Heart left ventricle (tissue), 16 donors: ENCODE measurements at places on chromosomes 2 and 18. TPM values are rescaled to one million over a fixed set of nuclear protein-coding genes. Genes with fewer than 3 reads are reported as not detected.

Gene EPB41L5
- total RNA-seq, result 13.4 TPM

GRCh38 chr18:39773646-39774045, 2181.4 kb upstream of the PIK3C3 start:
- DNase-seq, result no peak

GRCh38 chr2:26626606-26627005, 14.6 kb downstream of the CIB4 start:
- no peak for DNase-seq

Gene ALK
- total RNA-seq, result 0.16 TPM

DNA sequence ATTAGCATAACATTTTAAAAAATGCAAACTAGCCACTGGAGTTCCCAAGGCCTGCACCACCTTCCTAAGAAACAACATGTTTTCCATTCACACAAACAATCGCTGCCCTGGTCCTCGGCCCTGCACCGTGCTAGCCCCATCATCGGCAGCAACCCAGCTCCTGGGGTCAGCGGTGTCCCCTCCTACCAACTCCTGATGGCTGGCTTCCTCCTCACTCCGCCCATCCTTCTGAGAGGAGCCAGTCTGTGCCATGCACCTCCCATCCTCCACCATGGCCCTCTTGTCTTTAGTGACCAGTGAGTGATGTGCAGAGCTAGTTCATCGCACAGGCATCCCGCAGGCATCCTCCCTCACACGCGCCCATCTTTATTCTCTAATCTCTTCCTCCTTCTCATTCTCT, 81.9 kb downstream of the LONRF2 start:
- DNase-seq, result no peak

DNA sequence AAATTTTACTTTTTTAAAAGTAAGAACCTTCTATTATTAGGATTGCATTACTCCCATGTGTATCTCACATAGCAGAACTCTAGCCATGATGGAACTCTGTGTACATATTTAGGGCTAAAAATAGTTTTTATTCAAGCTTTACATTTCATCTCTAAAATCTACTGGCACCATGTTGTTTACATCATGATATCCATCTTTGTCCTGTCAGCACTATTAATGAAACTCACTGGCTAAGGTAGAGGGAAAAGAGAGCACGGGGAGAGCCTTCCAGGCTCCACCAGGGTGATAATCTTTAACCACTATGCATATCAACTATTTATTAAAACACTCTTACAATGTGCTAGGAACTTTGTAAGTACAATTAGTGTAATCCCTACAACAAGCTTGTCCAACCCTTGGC, 34.7 kb downstream of the RAD51AP2 start:
- DNase-seq, result no peak

Gene C2orf78
- not detected for total RNA-seq

GRCh38 chr2:240130393-240131195, 5.5 kb downstream of the COPS9 start:
- no peak for DNase-seq

Gene PGAP1
- 8.4 TPM for total RNA-seq

DNA sequence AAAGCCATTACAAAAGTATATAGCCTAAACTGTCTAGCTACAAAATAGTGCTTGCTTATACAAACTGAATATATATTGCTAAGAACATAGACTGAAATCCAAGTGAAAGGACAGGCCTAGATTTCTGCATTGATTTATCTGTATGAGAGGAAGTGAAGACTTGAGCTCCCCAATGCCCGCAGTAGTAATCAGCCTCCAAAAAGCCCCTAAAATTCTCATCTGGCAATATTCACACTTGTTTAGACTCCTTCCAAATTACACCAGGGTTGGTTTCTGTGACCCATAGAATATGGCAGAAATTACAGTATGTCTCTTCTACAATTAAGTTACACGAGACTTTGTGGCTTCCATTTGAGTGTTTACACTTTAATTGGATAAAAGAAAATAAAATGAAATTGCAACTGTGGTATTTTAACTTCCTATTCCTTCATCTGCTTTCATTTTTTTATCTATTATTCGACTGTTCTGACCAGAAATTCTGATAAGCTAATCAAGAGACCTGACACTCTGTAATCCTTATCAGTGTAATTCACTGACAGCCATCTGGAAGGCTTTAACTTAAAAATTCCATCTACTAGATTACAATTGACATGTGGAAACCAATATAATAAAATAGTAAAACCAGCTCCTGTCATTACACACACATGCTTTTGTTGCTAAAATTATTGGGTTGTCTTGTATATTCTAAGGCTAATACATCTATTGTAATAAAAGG, 21.1 kb downstream of the ABCB11 start:
- DNase-seq, result no peak

DNA sequence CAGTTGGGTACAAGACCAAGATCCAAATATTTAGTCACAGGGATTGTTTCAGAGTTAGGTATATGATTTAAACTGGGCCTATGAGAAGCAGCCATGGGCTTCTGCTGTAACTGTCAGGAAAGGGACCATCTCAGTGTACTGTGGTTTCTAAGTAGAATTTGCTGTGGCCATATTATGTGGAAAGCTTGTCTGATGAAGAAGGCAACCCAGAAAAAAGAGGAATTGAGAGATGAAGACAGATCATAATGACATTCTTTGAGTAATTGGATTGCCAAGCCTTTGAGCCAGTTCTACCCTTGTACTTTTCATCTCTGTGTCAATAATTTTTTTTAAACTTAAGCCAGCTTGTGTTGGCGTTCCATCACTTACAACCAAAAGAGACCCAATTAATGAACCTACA, 259.6 kb downstream of the NUP35 start:
- DNase-seq, result no peak

GRCh38 chr2:234596696-234597575, 100.1 kb upstream of the ARL4C start:
- no peak for DNase-seq

DNA sequence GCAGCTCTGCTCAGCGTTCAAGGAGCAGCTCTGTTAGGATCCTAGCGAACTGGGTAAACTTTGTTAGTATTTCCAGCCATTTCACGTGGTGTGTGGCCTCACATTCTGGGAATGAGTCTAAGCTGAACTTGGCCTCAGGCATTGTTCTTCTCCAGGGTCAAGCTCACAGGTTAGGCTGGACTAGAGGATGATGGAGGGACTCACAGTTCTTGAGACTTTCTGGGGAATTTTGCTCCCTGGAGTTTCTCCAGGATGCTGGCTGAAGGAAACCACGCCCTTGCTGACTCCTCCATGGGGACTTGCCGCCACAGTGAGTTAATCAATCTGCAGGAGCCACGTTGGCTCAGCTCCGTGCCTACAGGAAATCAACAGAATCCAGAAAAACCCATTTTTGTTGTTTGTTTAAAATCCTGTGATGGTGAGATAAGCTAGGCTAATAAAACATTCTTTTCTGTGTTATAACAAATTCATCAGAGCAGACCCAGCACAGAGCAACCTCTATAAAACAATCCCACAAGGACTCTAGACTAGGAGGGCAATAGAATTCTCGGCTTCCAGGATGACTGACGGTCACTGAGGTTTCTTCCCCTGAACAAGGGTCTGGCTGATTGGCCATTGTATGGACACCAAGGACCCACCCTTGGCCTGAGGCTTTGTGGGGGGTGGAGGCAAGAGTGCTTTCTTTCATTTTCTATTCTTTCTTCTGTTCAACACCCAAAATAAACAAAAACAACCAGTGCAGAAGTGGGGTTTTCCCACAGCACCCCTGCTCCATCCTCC, 12.6 kb downstream of the CNDP1 start:
- DNase-seq, result peak; percentile 77

Gene IL1B
- not detected for total RNA-seq

Gene CAPN14
- total RNA-seq, result 0.12 TPM

DNA sequence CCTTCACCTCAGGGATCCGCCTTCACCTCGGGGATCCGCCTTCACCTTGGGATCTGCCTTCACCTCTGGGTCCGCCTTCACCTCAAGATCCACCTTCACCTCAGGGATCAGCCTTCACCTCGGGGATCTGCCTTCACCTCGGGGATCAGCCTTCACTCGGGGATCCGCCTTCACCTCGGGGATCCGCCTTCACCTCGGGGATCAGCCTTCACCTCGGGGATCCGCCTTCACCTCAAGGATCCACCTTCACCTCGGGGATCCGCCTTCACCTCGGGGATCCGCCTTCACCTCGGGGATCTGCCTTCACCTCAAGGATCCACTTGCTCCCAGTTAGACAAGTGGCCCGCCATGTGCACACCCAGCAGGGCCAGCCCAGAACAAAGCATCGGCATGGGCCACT, 7.3 kb downstream of the KIF1A start:
- peak; percentile 54 for DNase-seq

GRCh38 chr18:43702399-43702798, 425.1 kb upstream of the SYT4 start:
- DNase-seq, result no peak

Gene LYG2
- total RNA-seq, result not detected

Gene SPP2
- not detected for total RNA-seq

DNA sequence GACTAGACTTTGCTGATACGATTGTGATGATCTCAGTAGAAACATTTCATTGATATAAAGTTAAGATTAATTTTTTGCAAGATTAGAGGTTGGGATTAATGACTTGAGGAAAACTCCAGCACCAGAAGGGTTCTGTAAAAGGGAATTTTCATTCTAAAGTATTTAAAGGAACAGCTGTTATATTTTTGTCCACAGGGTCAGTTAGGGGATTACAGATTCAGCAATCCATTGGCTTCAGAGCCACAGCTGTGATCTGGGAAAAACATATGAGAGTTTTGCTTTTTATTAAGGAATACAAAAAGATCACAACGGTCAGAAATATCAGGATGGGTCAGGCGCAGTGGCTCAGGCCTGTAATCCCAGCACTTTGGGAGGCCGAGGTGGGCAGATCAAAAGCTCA, 19.6 kb upstream of the REV1 start:
- no peak for DNase-seq

GRCh38 chr18:5250603-5251002, 44.9 kb downstream of the ZBTB14 start:
- no peak for DNase-seq

Gene GALNT13
- total RNA-seq, result 0.30 TPM

Gene MARCHF7
- total RNA-seq, result 84.4 TPM

DNA sequence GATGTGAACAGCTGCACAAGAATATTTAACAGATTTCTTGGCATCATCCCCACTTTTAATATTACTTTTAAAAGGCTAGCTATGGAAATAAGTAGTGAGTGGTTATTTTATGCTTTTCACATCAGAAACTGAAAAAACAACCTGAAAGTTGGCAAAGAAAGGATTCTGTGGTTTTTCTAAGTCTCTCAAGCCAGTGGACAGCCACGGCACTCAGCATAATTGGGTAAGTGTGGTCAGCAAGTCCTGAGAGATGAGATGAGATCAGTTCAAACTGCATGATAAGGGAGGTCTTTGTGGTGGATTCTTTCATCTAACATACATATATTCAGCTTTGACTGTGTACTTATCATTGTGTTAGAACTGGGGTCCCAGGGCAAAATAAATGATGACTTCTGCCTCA, 105.2 kb downstream of the LYPD6B start:
- no peak for DNase-seq

GRCh38 chr2:154740361-154740760, 41.9 kb downstream of the KCNJ3 start:
- no peak for DNase-seq

DNA sequence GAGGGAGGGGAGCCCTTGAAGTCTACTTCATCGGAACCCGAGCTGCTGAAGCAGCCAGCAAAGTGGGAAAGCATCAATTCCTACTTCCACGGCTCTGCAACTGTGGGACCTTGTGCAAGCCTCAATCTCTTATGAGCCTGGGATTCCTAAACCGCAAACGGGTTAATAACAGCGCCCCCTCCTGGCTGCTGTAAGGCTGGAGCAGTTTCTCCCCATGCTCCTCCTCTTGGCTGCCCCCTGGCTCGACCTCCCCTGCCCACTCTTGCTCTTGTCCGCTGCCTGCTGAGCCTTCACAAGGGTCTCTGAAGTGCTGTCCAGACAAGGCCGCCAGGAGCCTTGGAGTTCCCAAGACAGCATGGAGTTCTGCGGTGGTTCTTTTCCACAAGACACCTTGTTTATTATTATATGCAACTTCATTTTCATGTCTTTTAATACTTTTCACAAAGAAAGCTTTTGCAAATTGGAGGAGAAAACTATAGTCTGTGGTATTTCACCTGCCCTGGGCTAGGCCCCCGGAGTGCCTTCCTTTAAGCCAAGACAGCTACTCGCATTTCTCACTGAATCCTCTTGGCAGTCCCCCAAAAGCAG, 157.2 kb downstream of the DDX1 start:
- DNase-seq, result no peak

Gene DTNA
- total RNA-seq, result 196 TPM

DNA sequence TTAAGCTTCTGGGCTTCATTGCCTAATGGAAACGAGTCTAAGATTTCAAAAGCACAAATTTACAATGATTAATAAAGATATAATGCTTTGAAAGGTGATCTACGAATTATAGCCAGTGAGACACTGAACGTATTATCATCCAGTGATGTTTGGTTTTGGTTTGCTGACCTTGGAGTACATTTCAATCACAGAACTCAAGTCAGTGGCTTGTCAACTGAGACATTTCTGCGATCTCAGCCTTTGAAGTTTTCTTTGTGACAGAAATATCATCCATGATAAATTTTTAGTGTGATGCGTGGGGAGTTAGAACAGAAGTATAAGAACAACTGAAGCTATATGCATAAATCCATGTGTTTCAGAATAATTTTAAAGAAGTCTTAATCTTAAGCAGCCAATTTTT, 263.8 kb downstream of the TCF4 start:
- DNase-seq, result no peak

GRCh38 chr2:143729296-143729814, 600.1 kb downstream of the ARHGAP15 start:
- no peak for DNase-seq

GRCh38 chr2:27737676-27738348, 33.7 kb upstream of the MRPL33 start:
- no peak for DNase-seq

Gene LBH
- total RNA-seq, result 160 TPM

Gene KCNF1
- 0.22 TPM for total RNA-seq

DNA sequence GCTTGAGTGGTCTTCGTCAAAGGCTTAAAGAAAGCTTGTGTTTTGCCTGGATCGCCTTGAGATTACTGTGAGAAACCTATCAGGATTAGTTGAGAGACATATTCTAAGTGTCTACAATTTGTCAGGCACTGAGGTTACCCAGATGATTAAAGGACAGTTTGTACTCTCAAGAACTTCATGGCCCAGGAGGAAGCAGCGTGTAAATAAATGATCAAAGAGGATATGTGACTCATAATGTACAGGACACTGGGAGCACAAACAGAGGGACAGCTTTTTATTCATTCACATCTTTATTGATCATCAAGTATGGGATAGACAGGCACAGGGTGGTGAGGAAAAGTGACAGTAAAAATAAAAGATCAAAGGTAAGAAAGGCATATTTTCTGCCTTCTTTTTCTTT, 152.6 kb upstream of the FSHR start:
- no peak for DNase-seq

Gene MTA3
- total RNA-seq, result 19.0 TPM

Gene RGPD3
- not detected for total RNA-seq
